Naive thymus-derived CD8-positive, alpha-beta T cell (primary cell): ENCODE measurements at places on chromosomes 2 and 18. TPM values are rescaled to one million over a fixed set of nuclear protein-coding genes. Genes with fewer than 3 reads are reported as not detected.

TRIM43 gene
- not detected for total RNA-seq

ZNF385B gene
- total RNA-seq, result not detected

HOXD12 gene
- total RNA-seq, result not detected

TWIST2 gene
- total RNA-seq, result not detected

ITGB6 gene
- total RNA-seq, result not detected

SPATA3 gene
- not detected for total RNA-seq

SCYGR1 gene
- not detected for total RNA-seq

PLCL1 gene
- 7.1 TPM for total RNA-seq

NAT8 gene
- not detected for total RNA-seq

MRO gene
- total RNA-seq, result not detected
